Ascending aorta (tissue), 2 donors: ENCODE measurements at places on chromosomes 11 and 22.

DNA sequence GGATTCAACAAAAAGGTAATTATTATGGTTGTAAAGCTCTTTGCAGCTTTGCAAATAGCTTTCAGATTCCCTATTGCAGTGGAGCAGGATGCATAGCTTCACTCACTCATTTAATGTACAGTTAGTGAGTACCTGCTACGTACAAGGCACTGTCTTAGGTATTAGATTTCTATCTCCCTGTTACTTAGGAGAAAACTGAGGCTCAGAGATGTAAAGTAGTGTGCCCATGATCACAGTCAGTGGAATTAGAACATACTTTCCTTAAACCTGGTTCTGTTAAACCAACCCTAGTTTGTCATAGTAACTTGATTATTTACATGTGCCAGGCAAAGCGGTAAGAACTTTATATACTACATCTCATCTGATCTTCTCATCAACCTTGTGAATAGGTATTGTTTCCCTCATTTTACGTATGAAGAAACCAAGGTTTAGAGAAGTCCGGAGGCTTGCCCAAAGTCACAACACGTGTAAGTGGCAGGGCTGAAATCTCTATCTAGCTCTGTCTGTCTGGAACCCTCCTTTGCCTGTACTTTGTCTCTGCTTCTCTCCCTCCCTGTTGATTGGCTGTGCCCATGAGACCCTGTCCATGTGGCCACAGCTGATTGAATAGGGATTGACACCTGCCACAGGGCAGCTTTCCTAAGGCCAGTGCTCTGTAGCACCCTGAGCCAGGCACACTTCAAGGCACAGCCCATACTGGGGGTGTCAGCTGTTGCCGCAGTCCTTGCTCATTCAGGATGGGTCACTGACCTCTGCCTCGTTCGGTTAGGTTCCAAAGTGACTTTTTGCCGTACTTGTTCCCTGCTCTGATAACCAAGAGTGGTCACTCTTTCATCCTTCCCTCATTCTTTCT is 63.8 kb upstream of the PRSS23 start:
- peak overlapping the region; percentile 33 for H3K27ac ChIP-seq
- no peaks in the 10 kb centered on the region for H3K36me3 ChIP-seq
- no peak overlapping the region for H3K4me3 ChIP-seq
- no peaks in the 10 kb centered on the region for H3K27me3 ChIP-seq
- peaks cover 7% of the 10 kb centered on the region for H3K4me1 ChIP-seq

DNA sequence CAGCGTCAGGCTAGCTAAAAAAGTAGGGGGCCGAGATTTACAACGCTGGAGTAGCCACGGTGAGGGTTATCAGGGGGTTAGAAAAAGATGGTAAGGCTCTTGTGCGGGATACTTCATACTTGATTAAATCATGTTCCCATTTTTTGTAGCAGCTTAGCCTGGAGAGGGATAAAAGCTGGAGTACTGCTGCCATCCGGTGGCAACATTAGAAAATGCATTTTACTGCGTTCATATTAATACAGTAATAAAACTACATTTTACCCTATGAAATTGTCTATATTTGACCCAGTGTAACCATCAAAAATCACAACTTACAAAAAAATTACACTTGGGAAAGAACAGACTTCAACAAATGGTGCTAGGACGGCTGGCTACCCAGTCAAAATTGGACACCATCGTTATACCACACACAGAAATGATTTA is 17.3 kb downstream of the RPUSD4 start:
- DNase-seq, result no peak
- no peak overlapping the region for H3K27ac ChIP-seq
- no peaks in the 10 kb centered on the region for H3K4me1 ChIP-seq

DNA sequence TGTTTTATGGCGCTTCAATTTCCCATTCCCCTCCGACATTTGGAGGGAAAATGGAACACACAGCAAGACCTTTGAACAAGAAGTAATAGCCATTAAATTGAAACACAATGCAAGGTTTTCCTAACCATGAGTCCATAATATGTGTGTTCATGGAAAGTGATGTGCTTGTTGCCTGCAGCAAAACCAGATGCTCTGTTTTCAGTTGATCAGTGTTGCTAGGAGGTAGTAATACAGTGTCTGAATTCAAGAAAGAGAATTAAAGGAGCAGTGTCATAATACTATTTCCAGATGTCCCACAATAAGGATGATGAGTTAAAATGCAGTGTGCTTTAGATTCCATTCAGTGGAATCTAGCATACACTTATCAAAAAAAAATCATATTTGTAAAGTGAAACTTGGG is 637.4 kb upstream of the API5 start:
- H3K27ac ChIP-seq, result no peak overlapping the region
- no peaks in the 10 kb centered on the region for H3K36me3 ChIP-seq
- no peak for DNase-seq
- H3K27me3 ChIP-seq, result no peaks in the 10 kb centered on the region

DNA sequence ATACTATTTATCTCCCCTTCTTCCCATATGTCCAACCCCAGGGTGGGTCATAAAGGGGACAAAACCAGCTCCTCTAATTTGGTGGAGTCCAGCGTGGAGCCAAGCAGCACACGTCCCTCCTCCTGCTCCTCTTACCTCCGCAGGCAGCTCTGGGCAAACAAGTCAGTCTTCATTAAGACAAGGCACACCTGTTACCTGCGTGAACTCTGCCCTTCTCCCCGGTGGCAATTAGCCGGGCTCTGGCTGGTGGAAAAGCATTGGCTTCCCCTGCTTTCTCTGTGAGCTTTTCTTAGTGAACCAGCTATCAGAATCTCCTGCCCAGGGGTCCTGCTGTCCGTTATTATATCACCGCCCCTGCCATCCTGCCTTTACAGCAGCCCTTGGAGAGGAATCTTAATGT is 418.7 kb upstream of the CADM1 start:
- no peaks in the 10 kb centered on the region for H3K4me1 ChIP-seq
- no peaks in the 10 kb centered on the region for H3K36me3 ChIP-seq
- DNase-seq, result no peak
- no peaks in the 10 kb centered on the region for H3K27me3 ChIP-seq

DNA sequence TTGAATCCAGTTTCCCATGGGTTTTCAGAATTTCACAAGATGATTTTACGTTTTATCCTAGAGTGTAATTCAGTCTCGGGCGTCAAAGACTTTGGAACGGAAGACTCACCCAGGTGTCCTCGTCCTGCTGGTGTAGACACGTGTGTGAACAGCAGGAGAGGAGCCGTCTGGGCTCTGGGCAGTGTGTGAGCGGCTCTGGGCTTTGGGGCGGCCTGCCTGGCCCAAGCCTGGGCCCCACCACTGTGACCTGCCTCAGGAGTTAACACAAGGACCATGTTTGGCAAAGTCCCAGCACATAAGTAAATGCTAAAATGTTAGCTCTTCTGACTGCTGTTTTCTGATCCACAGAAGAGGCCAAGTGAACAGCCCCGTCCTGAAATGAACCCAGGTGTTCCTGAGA is 1093.3 kb downstream of the BRD1 start:
- no peak overlapping the region for H3K4me3 ChIP-seq
- no peak overlapping the region for H3K27ac ChIP-seq
- no peak for DNase-seq
- no peaks in the 10 kb centered on the region for H3K27me3 ChIP-seq

GRCh38 chr11:98260983-98261382 is 759.8 kb upstream of the CNTN5 start:
- no peak overlapping the region for H3K4me3 ChIP-seq
- H3K4me1 ChIP-seq, result no peaks in the 10 kb centered on the region
- H3K27ac ChIP-seq, result no peak overlapping the region

DNA sequence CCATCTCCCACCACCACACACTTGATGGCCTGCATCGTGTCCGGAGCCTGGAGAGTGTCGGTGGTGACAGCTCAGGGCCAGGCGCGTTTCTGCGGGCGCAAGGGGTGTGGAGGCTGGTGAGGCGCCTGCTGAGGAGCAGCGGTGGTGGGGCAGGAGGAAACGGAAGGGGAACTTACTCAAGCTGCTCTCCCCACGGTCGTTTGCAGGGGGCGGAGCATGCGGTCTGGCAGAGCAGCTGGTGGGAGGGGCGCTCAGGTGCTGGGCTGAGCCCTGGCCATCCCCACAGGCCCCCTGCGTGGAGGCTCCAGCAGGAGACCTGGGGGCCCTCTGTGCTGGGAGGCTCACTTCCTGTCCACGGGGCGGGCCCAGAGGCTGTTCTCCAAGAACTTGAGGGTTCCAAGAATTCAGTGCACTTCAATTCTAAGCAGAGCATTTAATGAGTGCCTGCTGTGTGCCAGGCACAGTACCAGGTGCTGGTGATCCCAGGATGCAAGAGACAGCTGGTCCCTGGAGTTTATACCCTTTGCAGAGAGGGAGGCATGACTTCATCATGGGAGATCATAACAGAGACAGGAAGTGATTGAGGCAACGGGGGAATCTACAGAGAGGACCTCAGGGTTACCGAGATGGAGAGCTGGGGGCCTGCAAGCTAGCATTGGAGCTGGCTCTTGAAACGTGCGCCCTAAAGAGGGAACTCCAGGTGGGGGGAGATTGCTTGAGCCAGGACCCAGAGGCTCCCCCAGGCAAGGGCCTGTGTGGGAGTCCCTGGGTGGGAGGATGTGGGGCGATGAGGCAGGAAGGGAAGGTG is at the start of gene RAC2:
RAC2 (minus strand) TSS at position 156 of the 808 bp plus-strand sequence; CDS start at position 35, 121 bp downstream.
- H3K4me3 ChIP-seq, result no peak within 1 kb of the TSS
- H3K27ac ChIP-seq, result no peak within 1 kb of the TSS
- H3K4me1 ChIP-seq, result no peaks in the 10 kb centered on the region
- DNase-seq, result peak; percentile 28

DNA sequence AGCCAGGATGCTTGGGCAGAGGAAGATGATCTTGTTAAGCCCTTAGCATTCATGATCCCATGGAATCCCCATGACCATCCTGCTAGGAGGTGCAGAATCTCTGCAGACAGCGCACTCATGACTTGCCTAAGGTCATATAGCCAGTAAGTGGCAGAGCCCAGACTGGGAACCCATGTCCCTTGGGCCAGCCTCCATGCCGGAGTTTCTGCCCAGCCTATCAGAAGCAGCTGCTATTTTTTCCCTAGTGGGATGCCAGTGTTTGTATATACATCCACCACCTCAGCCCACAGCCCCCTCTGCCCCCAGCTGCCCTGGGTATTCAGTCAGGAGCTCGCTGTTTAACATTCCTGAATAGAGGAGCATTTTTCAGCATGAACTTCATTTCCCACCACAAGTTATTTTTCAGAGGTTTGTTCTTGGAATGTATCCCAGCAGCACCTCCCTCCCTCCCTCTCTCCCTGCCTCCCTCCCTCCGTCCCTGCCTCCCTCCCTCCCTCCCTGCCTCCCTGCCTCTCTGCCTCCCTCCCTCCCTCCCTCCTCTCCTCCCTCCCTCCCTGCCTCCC is 34.4 kb upstream of the SUSD2 start:
- DNase-seq, result no peak
- peak overlapping the region; percentile 18 for H3K4me3 ChIP-seq
- peak overlapping the region; percentile 86 for H3K27ac ChIP-seq
- H3K4me1 ChIP-seq, result peaks cover 52% of the 10 kb centered on the region

- H3K27me3 ChIP-seq, result no peaks in the 10 kb centered on the region
- no peaks in the 10 kb centered on the region for H3K4me1 ChIP-seq
- no peaks in the 10 kb centered on the region for H3K36me3 ChIP-seq
- no peak overlapping the region for H3K4me3 ChIP-seq
- DNase-seq, result no peak
These were observed 7.5 kb downstream of the ME3 start for GRCh38 chr11:86664930-86665329.

- peak; percentile 82 for DNase-seq
- no peak overlapping the region for H3K4me3 ChIP-seq
- H3K4me1 ChIP-seq, result no peaks in the 10 kb centered on the region
- no peaks in the 10 kb centered on the region for H3K36me3 ChIP-seq
- H3K27me3 ChIP-seq, result no peaks in the 10 kb centered on the region
- H3K27ac ChIP-seq, result peak overlapping the region; percentile 81
These were observed 39.6 kb downstream of the ARRB1 start for GRCh38 chr11:75311858-75312288.

GRCh38 chr11:86482692-86483091 is 108.0 kb downstream of the CCDC81 start:
- no peaks in the 10 kb centered on the region for H3K27me3 ChIP-seq
- H3K4me1 ChIP-seq, result peaks cover 4% of the 10 kb centered on the region
- DNase-seq, result no peak
- peak overlapping the region; percentile 85 for H3K27ac ChIP-seq
